Stimulated activated CD8-positive, alpha-beta memory T cell treated with anti-CD3 and anti-CD28 coated beads, Interleukin-15, amount 100 ng/mL, for 24 hours (primary cell): ENCODE measurements at places on chromosomes 12 and 14.

DNA sequence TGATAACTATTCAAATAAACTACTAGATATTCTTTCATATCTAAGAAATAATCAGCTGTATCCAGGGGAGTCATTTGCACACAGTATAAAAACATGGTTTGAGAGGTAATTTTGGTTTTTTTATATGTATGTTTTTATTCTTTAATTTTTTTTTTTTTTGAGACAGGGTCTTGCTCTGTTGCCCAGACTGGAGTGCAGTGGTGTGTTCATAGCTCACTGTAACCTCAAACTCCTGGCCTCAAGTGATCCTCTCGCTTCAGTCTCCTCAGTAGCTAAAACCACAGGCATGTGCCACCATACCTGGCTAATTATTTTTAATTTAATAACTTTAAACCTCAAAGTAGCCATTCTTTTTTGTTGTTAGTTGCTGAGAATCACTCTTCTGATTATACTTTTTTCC is 1.8 kb downstream of the PRORP start:
- no peak for DNase-seq

GRCh38 chr14:61472801-61473376 is 151.5 kb downstream of the PRKCH start:
- DNase-seq: peak; percentile 30

- DNase-seq: no peak
Measured at GRCh38 chr12:12046401-12046800, 24.3 kb upstream of the BCL2L14 start.

GRCh38 chr14:68795597-68796417 is 2.9 kb upstream of the ZFP36L1 start:
- DNase-seq: peak; percentile 47

DNA sequence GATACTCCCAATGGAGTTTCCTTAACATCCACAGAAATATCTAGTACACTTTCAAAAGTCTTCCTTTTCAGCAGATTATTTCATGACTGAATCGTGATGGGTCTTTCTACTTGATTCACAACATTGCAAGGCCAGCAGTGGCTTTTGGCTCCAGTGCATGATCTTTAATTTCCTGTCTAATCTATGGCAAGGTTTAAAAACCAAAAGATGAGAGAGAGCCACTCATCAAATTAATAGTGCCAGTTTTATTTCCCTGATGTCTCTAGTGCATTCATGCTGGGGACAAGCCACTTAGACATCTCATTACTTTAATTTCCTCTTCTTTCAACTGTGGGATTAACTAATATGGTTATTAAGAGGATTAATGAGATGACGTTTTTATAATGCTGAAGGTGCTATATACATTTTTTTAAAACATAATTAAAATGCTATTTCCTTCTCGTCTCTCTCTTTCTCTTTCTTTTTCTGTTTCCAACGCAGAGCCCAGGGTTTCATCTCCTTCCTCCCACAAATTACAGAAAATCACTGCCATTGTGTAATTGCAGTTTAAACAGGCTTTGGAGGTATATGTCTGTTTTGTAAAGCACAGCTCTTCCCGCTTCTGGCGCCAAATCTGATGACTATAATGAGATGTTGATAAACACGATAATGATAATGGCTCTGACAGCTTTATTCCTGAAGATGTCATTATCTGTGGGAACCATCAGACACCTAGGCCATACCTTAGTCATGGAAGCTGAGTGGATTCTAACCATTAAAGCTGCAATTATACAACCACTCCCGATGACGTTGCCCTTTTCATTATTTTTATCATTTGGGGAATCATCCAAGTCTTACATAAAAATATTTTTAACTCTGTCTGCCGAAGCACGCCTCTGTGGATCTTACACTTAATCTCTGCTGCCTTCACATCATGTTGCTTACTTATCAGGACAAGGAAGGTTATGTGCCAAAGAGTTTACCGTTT is 103.1 kb upstream of the PPM1H start:
- DNase-seq: no peak

DNA sequence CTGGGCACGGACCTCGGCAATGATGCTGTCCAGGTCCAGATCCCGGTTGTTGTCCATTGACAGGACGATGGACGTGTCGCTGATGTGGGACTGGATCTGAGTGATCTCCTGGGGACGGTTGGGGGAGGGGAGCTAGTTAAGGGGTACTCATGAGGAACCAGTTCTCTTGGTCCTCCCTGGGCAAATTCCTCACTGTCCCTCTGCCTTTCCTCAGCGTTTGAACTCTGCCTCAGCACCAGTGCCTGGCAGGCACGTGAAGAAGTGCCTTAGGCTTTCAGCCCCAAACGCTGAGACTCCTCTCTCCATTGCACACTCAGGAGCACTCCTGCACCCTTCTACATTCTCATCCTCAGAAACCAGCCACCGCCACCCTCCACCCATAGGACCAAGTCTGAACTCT is 9.7 kb downstream of the KRT72 start:
- DNase-seq: no peak

DNA sequence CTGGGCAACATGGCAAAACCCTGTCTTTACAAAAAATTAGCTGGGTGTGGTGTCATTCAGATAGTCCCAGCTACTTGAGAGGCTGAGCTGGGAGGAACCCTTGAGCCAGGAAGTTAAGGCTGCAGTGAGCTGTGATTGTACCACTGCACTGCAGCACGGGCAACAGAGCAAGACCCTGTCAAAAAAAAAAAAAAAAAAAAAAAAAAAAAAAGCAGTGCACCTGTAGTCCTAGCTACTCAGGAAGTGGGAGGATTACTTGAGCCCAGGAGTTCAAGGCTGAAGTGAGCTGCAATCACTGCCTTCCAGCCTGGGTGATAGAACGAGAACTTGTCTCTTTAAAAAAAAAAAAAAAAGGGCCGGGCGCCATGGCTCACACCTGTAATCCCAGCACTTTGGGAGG is 5.6 kb downstream of the REM2 start:
- no peak for DNase-seq

DNA sequence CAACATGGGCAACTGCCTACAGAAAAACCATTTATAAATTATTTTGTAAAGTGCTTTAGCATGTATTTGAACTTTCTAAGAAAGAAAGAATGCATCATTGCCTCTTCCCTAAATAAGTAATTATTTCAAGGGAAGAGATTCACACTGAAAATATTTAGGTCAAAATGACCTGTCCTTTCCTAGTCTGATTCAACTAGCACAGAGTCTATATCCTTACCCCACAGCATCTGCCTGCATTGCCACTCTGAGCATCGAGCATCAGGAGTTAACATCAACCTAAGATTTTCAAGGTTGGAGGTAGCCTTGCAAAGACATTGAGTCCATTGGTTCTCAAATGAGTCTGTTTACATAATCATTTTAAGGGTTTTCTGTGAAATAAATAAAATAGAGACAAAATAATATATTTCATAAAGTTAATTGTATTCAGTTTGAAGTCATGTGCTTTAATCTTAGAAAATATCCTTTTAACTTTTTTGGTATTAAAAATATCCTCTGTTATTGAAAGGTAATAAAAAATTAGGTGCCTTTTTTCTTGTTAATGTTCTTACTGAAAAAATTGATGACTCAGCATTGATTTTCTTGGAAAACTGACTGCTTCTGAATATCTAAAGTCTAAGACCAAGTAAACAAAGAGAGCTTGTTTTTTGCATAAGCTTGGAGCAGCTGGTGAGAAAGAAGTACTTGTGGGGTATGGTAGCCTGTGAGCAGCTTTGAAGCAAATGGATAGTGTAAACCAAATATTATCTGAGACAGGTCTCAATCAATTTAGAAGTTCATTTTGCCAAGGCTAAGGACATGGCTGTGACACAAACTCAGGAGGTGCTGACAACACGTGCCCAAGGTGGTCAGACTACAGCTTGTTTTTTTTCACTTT is 269.0 kb upstream of the CLEC14A start:
- DNase-seq: no peak

DNA sequence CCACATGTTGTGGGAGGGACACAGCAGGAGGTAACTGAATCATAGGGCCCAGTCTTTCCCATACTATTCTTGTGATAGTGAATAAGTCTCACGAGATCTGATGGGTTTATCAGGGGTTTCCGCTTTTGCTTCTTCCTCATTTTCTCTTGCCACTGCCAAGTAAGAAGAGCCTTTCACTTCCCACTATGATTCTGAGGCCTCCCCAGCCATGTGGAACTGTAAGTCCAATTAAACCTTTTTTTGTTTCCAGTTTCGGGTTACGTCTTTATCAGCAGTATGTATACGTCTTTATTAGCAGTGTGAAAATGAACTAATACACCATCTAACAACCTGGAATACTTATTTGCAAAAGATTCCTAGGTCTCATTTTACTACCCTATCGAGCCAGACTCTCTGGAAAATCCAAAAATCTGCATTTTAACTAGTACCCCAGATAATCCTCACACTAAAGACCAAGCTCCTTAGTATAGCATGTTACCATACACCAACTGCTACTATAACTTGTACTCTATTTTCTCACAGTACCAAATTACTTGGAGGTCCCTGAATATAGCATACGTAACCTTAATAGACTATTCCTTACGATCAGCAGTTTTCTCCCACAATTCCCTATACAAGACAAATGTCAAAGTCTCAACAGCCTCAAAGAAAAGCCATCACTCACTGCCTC is 11.5 kb downstream of the GTF2A1 start:
- no peak for DNase-seq

- no peak for DNase-seq
Measured at GRCh38 chr12:92556141-92556540, 146.6 kb upstream of the PLEKHG7 start.

DNA sequence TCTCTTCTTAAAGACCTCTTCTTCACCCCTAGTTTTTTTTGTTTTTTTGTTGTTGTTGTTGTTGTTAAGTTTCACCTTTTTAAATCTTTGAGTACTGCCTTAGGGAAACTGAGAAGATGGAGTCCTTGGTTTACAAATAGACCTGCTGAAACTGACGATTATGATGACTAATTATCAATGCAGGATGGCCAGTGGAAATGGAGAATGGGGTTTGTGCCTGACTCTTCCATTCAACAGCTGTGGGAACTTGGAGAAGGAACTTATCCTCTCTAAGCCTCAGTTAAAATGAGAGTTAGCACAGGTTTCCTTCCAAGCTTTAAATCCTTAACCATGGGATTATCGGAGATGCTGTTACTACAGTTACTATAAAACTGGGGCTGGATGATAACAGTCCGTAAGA is 66.7 kb upstream of the PNMA1 start:
- DNase-seq: no peak

GRCh38 chr12:26723379-26724308 is 109.3 kb downstream of the ITPR2 start:
- DNase-seq: no peak

DNA sequence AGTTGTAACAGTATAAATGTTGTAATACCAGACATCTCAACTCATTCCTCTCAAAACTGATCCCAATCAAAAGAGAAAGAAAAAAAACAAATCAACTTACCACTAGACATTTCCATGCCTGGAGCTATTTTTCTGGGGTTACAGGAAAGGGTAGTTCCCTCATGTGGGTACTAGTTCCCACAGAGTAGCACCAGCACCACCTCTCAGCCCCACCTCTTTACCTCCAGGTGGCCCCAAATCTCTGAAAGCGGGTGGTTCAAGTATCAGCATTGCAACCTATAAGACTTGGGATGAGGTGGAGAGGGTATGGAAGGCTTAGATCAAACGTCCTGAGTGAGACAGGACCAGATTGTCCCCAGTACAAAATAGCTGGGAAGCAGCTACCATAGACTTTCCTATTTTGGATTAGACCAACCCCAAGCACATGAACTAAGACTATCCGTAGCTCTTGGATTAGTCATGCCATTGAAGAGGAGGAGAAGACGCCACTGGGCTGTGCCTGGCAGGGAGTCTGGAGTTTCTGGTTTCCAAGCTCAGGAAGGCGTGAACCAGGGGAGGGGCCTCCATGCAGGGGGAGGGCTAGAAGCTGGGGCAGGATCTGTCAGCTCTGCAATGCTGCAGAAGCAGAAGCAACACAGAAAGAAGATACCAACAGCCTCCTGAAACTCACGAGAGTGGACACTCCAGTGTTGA is at the start of gene SLC39A2:
Gene SLC39A2 (plus strand): TSS at position 620 of the 693 bp plus-strand sequence. CDS start 154 bp downstream, outside the sequence.
- no peak for DNase-seq

DNA sequence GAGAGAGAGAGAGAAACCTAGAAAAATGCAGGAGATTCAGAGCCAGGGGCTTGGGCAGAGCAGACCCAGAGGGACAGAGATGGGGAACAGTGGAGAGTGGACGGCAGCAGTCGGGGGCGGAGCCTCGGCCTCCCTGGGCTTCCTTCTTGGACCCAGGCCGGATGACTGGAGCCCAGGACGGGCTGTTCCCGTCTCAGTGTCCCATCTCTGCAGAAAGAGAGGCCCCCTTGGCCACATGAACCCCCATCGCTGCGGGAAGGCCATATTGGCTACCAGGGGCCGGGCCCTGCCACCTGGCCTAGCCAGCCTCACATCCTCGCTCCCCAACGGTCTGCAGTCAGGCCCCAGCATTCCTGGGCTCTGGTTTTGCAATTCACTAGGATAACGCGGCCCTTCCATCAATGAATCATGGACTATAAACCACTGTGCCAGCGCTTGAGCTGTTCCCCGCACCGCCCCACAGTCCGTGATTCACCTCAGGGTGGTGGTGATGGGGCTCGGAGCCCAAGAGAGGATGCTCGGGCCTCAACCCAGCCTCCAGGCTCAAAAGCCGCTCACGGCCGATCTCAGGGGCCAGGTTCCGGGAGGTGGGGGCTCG is 116.5 kb downstream of the RFLNA start:
- DNase-seq: no peak

DNA sequence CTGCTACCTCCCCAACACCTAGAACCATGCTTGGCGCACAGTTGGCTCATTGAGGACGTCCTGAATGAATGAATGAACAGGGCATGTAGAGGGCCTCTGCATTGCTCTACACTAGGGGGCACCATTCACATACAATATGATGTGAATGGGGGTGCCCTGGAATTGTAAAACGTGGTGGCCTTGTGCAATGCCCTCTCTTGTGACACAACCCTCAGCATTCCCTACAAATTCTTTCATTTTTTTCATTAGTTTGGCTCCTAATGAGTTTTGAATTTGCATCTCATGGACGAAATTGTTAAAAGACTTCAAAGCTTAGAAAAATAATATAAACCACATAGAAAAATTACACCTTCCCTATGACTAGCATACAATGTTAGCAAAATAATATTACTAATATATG is 2.3 kb upstream of the DIO2 start:
- DNase-seq: no peak

GRCh38 chr14:77961847-77962580 is 162.1 kb downstream of the ADCK1 start:
- DNase-seq: no peak

DNA sequence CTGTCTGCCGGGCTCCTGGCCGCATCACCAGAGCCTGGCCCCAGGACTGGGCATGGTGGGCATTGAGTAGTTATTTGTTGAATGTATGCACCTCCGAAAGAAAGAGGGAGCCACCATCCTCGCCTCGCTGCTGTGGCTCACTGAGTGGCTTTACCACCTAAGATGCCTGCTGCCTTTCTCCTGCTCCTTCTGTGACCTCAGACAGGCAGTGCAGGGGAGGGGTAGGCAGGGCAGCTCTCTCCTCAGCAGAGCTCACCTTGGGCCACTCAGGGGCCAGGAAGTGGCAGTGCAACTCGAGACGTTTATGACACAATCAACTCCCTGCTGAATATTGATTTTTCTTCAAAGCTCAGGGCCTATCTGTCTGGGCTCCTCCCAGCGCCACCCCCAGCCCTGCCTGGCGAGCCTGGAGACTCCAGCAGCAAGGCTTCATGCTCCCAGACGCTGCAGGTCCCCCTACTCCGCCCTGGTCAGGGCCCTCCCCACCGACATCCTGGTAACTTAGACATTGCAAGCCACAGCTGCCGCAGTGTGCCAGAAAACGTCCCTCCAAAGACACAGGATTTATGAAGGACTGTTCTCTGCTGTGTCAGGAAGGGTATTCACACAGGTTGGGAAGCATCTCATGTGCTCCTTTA is 84.3 kb upstream of the DIO3 start:
- DNase-seq: no peak

GRCh38 chr12:57461276-57461916 is 1.8 kb downstream of the GLI1 start:
- DNase-seq: no peak
